ENCODE measurements at places on chromosomes 1 and 21.

GRCh38 chr1:79646880-79647279 lies 640.4 kb upstream of the ADGRL4 start:
- DNase-seq = no peak

- DNase-seq = no peak
Observed at GRCh38 chr1:164440232-164440631, 118.8 kb upstream of the PBX1 start.

- no peak for DNase-seq
Observed at GRCh38 chr1:94092210-94092613, 28.7 kb downstream of the ABCA4 start.

GRCh38 chr1:187588917-187589316 lies 760.2 kb downstream of the PLA2G4A start:
- no peak for DNase-seq

GRCh38 chr1:62870148-62870547 lies 86.2 kb downstream of the ATG4C start:
- no peak for DNase-seq

DNA sequence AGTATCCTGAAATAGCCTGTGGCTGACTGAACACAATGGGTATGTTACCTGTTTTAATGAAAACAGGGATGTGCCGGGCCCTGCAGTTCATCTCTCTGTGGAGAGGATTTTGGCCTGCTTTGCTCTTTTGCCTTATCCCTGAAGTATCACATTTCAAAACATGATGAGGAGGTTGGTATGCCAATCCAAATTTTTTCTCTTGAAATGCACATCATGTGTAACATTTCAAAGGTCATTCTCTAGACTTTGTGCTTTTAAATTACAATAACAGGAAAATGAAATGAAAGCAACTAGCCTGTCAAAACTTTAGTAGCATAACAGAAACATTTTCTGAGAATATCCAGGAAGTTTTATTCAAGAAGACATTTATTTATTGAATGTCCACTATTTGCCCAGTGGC lies 118.9 kb downstream of the SLC44A5 start:
- DNase-seq = no peak

Data from activated CD4-positive, alpha-beta T cell treated with anti-CD3 and anti-CD28 coated beads, Interleukin-2, Interleukin-4, amounts not matched to agents 100 ng/mL and 50 ng/mL, durations not matched to agents 16 hours and 8 hours (primary cell).